ENCODE measurements at places on chromosomes 7 and 10.

GRCh38 chr10:47222461-47222860 is 77.5 kb upstream of the GDF10 start:
- DNase-seq, result no peak

GRCh38 chr7:90560730-90561129 is 35.4 kb upstream of the CDK14 start:
- DNase-seq, result no peak

DNA sequence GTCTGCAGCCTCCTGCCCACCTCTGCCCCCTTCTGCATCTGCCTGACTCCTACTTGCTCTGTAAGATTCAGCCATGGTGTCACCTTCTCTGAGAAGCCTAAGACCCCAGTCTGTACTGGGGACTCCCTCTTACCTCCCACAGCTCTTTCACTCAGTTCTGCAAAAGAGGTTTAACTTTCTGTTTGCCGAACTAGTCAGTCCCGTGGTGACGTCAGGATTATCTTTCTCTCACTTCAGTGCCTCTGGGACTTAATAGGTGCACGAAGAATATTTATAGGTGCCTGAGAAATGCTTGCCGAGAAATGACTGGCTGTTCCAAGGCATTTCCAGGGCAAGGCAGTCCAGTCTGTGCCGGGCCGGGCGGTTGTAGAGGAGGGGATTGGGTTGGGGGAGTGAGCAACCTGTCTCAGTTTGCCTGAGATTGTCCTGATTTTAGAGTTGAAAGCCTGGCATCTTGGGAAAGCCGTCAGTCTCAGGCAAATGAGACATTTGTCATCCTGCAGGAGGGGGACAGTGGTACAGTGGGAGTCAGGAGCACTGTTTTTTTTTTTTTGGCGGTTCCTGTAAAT is 227.5 kb upstream of the NPVF start:
- no peak for DNase-seq

- no peak for DNase-seq
Observed at GRCh38 chr10:112195224-112195623, 11.7 kb upstream of the GPAM start.

DNA sequence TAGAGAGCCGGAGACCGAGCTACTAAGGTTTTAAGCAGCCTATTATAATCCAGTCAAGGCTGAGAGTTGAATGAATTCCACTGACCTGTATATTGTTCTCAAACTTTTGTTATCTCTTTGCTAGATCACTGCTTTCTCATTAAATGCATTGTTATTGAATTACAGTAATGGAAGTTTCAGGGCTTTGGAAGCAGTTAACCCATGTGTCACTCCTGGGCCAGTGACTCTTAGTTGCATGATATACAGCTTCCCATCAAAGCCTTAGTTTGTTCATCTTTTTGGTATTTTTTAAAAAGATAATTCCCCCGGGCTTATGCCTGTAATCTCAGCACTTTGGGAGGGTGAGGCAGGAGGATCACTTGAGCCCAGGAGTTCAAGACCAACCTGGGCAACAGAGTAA is 55.4 kb upstream of the KIAA1217 start:
- DNase-seq, result no peak

GRCh38 chr7:151339651-151340382 is 1.8 kb upstream of the NUB1 start:
- DNase-seq, result no peak

GRCh38 chr7:105261689-105262088 is 127.0 kb downstream of the SRPK2 start:
- DNase-seq, result no peak

GRCh38 chr10:34163075-34163905 is 651.8 kb downstream of the PARD3 start:
- no peak for DNase-seq

DNA sequence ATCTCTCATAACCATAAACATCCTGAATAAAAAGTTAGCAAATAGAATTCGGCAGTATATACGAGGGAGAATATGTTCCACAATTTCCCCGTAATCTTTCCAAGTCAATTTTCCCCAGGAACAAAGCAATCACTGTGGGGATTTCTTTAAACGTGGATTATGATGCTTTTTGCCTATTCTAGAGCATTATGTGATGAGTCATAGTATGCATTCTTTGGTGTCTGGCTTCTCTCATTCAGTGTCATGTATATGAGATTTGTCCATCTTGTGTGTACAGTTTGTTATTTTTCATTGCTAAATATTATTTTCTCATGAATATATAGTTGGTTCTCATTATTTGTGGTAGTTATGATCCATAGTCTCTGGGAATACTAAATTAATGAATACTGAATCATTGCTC is 9.9 kb upstream of the OR9A4 start:
- DNase-seq, result no peak

DNA sequence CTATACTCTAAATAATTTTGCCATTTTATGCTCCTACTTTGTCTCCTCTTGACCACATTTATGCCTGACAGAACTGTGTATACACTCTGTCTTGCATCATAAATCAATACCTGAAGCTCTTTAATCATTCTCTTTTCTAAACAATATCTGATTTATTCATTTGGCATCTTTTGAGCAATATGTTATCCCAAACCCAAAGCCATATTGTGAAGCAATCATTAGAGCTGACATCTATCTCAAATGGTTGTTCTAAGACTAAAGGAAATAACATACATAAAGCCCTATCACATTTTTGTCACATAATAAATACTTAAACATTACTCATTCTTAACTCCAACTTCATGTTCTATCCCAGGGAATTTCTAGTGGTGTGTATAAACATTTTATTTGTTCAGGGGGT is 717.6 kb downstream of the SORCS1 start:
- no peak for DNase-seq

GRCh38 chr7:131670406-131670805 is 114.0 kb upstream of the PODXL start:
- DNase-seq, result no peak

DNA sequence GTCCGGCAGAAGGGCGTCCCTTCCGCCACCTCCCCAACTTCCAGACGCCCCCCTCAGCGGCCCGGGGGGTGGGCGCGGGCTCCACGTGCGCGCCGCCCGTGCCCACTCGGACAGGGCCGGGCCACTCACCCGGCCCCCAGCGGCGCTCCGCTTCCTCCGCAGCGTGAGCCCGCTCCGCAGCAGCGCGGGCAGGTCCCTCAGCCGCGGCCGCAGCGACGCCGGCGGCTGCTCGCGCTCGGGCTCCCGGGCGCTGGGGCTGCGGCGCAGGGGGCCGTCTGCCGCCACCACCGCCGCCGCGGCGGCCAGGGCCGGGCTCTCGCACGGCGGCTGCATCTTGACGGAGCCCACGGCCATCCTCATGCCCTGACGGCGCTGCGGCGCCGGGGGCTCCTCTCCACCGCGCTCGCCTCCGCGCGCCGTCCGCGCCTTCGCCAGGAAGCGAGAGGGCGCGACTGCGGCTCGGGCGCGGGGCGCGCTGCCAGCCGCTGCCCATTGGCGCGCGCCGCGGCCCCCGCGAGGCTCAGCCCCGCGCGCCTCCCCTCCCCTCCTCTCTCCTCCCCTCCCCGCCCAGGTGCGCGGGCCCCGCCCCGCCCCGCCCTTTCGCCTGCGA is at the start of gene RAPGEF5:
Gene RAPGEF5, minus strand, starts transcription at position 454 of the 610 bp plus-strand sequence. Its CDS starts 94 bp downstream, at position 360.
- DNase-seq, result no peak

GRCh38 chr10:299969-300368 is 164.7 kb downstream of the ZMYND11 start:
- no peak for DNase-seq

DNA sequence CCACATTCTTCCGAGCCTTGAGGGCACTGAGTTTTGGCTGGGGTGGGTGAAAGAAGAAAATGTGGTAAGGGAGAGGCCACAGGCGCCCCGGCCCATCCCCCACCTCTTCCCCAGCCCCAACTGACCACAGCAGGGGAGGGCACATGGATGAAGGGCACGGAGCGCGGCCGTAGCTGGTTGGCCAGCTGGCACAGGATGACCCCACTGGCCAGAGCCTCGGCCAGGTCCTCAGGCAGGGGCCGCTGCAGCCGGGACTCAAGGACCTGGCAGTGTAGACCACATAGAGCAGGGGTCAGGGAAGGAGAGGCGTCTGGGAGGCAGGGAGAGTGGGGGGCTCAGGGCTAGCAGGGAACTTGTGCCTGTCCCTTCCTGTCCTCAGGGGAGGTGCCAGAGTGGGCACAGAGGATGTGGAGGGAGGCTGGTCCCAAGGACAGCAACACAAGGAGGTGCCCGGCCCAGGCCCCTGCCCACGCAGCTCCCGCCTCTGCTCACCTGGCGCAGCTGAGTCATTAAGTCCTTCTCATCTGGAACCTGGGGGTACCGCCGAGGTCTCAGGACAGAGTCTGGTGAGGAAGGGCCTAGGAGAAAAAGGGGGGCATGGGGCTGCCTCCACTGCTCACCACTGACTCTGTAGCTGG is 2.2 kb upstream of the SAP25 start:
- DNase-seq, result no peak

- no peak for DNase-seq
Observed at GRCh38 chr10:71868192-71868697, 17.2 kb upstream of the PSAP start.
